Endothelial cell of umbilical vein (primary cell): ENCODE measurements at places on chromosomes 5 and 9. TPM values are rescaled to one million over a fixed set of nuclear protein-coding genes. Genes with fewer than 3 reads are reported as not detected.

FIBCD1 gene
- total RNA-seq: not detected in 2 replicates

C9 gene
- total RNA-seq: 0.44 TPM in 1 of 2 replicates, not detected in the other

SPEF2 gene
- total RNA-seq: 0.73 and 0.76 TPM in 2 replicates

ADCY2 gene
- total RNA-seq: not detected in 2 replicates

DRD1 gene
- not detected in 2 replicates for total RNA-seq

ZNF608 gene
- total RNA-seq: 29.8 and 33.6 TPM in 2 replicates

PCDHA4 gene
- total RNA-seq: 0.04 and 0.14 TPM in 2 replicates

SLC6A7 gene
- total RNA-seq: not detected in 2 replicates

IRX2 gene
- not detected in 2 replicates for total RNA-seq

CDX1 gene
- not detected in 2 replicates for total RNA-seq

SPATA9 gene
- total RNA-seq: not detected in 2 replicates

IFNK gene
- total RNA-seq: not detected in 2 replicates

IGFBPL1 gene
- total RNA-seq: not detected in 2 replicates

AUH gene
- 9.2 and 10.7 TPM in 2 replicates for total RNA-seq

ANKRD18B gene
- 10.9 and 12.2 TPM in 2 replicates for total RNA-seq

SHC3 gene
- total RNA-seq: 0.16 and 2.0 TPM in 2 replicates

CAAP1 gene
- 16.1 and 18.6 TPM in 2 replicates for total RNA-seq

PCDHB2 gene
- 0.23 and 0.58 TPM in 2 replicates for total RNA-seq

FGF18 gene
- 0.27 TPM in 1 of 2 replicates, not detected in the other for total RNA-seq

PDLIM7 gene
- total RNA-seq: 318 and 371 TPM in 2 replicates

HTR1A gene
- total RNA-seq: not detected in 2 replicates
